ENCODE measurements at places on chromosomes 11 and 22.

GRCh38 chr11:126782810-126783209 lies 217.8 kb downstream of the KIRREL3 start:
- DNase-seq = no peak

- no peak for DNase-seq
Measured at GRCh38 chr11:19077965-19078364, 17.4 kb upstream of the MRGPRX2 start.

- no peak for DNase-seq
Measured at GRCh38 chr22:24101966-24102365, 79.3 kb upstream of the SUSD2 start.

- no peak for DNase-seq
Measured at GRCh38 chr11:1624621-1625020, 2.7 kb upstream of the KRTAP5-4 start.

- DNase-seq = no peak
Measured at GRCh38 chr22:49324527-49325491, 502.9 kb downstream of the BRD1 start.

DNA sequence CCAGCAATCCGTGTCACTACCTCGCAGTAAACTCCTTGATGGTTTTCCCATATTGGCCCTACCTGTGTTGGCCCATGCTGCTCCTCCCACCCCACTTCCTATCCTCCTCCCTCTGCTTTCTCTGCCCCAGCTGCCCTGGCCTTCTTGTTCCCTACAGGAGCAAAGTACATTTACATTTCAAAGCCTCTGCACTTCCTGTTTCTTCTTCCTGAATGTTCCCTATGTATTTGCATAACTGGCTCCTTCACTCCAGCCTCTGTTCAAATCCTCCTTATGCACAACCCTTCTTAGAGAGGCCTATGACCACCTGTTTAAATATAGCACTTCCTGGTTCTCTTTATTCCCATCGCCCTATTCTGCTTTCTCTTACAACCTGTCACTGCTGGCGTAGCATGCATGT lies 62.2 kb downstream of the PARVA start:
- no peak for DNase-seq

GRCh38 chr11:3234846-3235245 lies 2.6 kb upstream of the MRGPRE start:
- DNase-seq = no peak

DNA sequence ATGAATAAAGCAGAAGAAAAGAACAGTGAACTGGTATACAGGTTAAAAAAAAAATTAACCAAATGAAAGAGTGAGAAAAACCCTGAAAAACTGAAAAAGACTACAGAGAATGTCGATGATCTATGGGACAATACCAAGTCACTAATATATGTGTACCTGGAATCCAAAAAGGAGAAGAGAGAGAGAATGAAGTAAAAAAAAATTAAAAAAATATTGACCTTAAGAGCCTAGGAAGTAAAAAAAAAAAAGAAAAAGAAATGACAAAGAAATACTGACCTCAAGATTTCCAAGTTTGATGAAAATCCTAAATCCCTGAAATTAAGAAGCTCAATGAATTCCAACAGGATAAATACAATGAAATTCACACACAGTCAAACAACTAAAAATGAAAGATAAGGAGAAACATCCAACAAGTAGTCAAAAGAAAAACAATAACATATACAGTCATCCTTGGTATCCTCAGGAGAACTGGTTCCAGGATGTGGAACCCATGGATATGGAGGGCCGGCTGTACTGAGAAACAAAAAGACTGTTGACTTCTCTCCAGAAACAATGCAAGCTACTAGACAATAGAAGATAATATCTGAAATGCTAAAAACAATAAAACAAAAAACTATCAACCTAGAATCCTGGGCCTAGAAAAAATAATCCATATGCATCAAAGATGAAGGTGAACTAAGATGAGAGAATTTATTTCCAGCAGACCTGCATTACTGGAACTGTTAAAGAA lies 33.5 kb upstream of the SERPIND1 start:
- DNase-seq = no peak

- DNase-seq = peak; percentile 31
Measured at GRCh38 chr22:41862160-41862529, 29.2 kb downstream of the SREBF2 start.

GRCh38 chr11:8759634-8760033 lies 77.0 kb downstream of the RPL27A start:
- DNase-seq = no peak

DNA sequence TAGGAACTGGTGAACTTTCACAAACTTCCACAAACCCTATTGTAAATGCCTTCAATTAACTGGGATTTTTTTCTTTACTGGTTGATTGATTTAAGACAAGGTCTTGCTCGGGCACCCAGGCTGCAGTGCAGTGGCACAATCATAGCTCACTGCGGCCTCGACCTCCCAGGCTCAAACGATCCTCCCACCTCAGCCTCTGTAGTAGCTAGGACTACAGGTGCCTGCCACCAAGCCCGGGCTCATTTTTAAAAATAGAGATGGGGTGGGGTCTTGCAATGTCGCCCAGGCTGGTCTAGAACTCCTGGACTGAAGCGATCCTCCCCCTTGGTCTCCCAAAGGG lies 35.7 kb upstream of the POLA2 start:
- DNase-seq = no peak

All from effector CD4-positive, alpha-beta T cell (primary cell).